ENCODE measurements at places on chromosomes 12 and 14.

DNA sequence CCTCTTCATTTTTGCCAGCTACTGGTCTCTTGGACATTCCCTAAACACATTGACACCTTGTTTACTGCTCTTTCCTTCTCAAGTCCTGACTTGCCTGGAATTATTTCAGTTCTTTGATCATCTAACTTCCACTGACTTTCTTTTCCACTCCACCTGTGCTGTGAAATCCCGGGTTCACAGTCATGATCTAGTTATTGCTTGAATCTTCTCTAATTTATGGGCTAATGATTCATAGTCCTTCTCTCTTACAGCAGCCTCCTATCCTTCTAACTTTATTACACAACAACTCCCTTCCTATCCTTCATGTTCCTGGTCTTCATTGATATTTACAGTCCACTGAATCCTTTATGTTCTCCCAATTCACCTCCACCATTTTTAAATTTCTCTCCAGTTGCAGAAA, 260.1 kb downstream of the C12orf75 start:
- DNase-seq: no peak

DNA sequence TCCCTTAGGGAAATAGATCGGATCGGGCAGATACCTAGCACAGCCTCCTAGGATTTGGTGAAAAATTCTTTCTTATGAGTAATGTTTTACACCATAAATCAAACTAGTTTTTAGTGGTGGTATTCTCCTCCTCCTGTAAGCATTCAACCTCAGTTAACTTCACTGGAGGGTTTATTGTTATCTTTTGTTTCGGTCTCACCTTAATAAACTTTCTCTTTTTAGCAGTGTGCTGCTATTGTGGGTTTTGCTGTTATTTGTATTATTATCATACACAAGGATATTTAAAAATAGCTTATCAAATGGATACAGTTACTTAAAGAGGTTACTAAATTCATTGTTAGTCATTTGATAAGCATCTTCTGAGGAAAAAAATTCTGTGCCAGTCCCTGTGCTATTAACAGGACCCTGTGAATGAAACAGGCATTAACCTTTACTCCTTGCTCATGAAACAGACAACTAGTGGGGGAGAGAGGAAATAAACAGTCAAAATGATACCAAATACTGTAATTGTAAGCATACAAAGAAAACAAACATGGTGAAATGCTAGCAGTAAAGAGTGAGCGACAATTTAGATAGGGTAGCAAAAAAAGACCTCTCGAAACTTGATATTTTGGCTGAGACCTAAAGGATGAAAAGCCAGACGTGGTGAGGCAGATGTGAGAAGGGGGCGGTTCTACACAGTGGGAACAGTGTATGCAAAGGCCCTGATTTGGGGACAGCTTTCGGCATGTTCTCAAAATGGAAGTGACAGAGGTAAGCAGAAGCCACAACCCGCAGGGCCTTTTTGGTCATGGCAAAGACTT, 178.7 kb upstream of the SOX5 start:
- DNase-seq: no peak

DNA sequence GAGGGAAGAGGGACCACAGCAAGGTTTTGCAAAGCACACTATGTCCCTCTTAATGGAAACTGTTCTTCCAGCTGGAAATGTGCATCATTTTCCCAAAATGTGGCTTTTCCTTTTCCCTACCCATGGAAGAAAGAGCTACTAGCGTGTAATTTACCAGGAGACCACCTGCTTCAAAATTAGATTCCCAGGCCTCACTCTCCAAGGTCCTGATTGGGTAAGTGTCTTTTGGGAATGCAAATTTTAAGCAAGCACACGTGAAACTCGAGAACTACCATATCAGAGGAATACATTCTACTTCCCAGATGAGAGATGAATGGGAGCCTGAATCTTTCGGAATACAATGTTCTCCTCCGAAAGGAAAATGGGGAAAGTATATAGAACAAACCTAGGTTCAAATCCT, 201.6 kb upstream of the NOS1 start:
- no peak for DNase-seq

- no peak for DNase-seq
Measured at GRCh38 chr12:45615268-45615667, 114.2 kb upstream of the ARID2 start.

DNA sequence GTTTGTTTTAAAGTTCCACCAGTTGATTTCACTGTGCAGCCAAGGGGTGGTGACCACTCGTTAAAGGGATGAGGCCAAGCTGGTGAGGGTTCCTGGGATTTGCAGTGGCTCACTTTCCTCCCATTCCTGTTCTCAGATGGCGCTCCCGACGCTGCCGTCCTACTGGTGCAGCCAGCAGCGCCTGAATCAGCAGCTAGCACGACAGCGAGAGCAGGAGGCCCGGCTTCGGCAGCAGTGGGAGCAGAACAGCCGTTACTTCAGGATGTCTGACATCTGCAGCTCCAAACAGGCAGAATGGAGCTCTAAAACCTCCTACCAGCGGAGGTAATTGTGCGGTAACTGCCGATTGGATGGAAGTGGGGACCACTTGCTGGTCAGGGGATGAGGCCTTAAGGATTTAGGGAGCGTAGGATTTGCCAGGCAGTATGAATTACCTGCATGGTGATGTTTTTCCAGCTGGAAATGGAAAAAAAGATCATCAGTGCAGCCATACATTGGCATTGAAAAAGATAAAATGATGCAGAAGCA, 2.9 kb downstream of the TCHP start:
- DNase-seq: no peak

- no peak for DNase-seq
Measured at GRCh38 chr14:92573761-92574498, 60.3 kb downstream of the RIN3 start.

DNA sequence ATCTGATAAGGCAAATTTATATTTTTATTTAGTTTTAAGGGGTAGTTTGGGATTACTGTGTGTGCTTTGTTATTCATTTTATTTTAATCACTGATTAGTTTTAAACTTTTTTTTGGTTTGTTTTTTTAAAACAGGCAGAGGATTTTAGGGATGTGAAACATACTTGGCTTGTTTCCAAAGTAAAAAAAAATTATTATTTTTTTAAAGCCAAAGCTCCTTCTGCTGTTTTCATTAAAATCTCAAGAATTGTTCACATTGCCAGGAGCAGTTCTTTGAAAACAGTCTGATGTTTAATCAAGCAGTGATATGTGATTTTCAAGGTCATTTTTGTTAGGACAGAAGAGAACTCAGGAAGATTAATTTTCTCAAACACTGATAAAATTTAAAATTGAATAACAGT, 11.2 kb downstream of the TTC8 start:
- DNase-seq: no peak

- DNase-seq: no peak
Measured at GRCh38 chr14:91290986-91291385, 46.5 kb upstream of the GPR68 start.
